ENCODE measurements at places on chromosomes 4 and X.

DNA sequence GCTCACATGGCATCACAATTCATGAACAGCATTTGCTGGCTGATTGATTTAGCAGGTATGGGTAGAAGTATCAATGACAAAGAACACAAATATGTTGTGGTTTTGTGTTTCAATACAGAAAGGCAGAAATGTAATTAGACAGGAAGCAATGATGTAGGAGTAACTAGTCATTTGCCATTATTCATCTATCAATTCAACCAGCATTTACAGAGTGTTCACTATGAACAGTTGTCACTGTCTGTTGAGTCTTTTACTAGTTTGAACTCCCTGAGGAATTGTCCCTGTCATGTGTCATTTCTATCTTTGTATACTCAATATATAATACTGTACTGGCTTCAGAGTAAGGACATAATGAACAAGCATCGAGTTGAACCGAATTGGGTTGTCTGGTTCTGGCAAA, 51.5 kb upstream of the ARHGAP24 start:
- H3K27me3 ChIP-seq = no peaks in the 10 kb centered on the region
- H3K4me1 ChIP-seq = no peaks in the 10 kb centered on the region
- DNase-seq = no peak

DNA sequence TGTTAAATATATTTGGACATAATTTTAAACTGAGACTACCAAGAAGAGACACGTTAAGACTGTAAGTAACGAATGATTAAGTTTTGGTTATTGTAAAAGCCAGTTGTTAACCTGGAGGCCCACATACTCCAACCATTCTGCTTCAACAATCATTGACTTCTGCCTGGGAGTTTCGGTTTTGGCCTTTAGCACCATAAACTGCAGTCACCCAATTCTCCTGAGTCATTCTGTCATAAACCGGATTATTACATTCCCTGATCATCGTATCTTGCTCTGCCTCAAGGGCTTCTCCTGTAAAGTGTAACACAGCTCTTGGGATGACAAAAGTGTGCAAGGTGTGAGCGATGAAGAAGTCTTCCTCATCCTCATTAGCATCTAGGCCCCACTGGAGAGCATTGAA, 46.9 kb upstream of the PABPC1L2A start:
- H3K4me3 ChIP-seq = no peak overlapping the region
- no peak overlapping the region for H3K27ac ChIP-seq
- H3K4me1 ChIP-seq = no peaks in the 10 kb centered on the region
- peaks cover 2% of the 10 kb centered on the region for H3K27me3 ChIP-seq
- H3K36me3 ChIP-seq = no peaks in the 10 kb centered on the region

- peaks cover 29% of the 10 kb centered on the region for H3K27me3 ChIP-seq
- no peak overlapping the region for H3K27ac ChIP-seq
- no peak for DNase-seq
- no peaks in the 10 kb centered on the region for H3K36me3 ChIP-seq
- H3K4me1 ChIP-seq = no peaks in the 10 kb centered on the region
- no peak overlapping the region for H3K4me3 ChIP-seq
Measured at GRCh38 chr4:154467886-154468285, 23.7 kb downstream of the DCHS2 start.

GRCh38 chrX:110173192-110174175, 144.4 kb downstream of the AMMECR1 start:
- peaks cover 9% of the 10 kb centered on the region for H3K36me3 ChIP-seq
- no peak for DNase-seq
- no peak overlapping the region for H3K4me3 ChIP-seq
- H3K4me1 ChIP-seq = peaks cover 2% of the 10 kb centered on the region

GRCh38 chr4:14812101-14812500, 190.2 kb upstream of the CPEB2 start:
- DNase-seq = no peak
- no peaks in the 10 kb centered on the region for H3K36me3 ChIP-seq
- H3K27me3 ChIP-seq = peaks cover 4% of the 10 kb centered on the region
- H3K27ac ChIP-seq = no peak overlapping the region

DNA sequence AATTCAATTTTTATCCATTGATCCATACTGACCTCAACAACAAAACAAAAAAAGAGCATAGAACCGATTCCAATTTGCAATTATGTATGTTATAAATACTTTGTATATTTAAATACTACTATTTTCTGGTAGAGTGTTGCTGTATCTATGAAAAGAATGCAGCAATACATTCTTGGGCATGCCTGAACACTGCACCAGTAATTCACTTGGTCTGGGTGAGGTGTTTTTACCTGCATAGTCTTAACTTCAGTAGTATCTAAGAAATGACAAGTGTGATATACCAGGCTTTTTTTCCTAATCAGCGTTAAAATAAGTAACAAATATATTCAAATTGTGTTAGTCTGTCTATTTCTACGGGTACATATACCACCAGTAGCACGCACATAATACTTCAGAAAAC, 120.2 kb downstream of the KLHL13 start:
- H3K4me3 ChIP-seq = no peak overlapping the region
- H3K4me1 ChIP-seq = no peaks in the 10 kb centered on the region
- H3K36me3 ChIP-seq = no peaks in the 10 kb centered on the region

- no peak overlapping the region for H3K27ac ChIP-seq
- no peaks in the 10 kb centered on the region for H3K4me1 ChIP-seq
- DNase-seq = no peak
Measured at GRCh38 chr4:142509881-142510280, 336.2 kb downstream of the INPP4B start.

GRCh38 chr4:40363382-40363920, 28.3 kb downstream of the CHRNA9 start:
- no peaks in the 10 kb centered on the region for H3K36me3 ChIP-seq
- H3K4me1 ChIP-seq = peaks cover 1% of the 10 kb centered on the region
- no peak for DNase-seq
- peaks cover 5% of the 10 kb centered on the region for H3K27me3 ChIP-seq

DNA sequence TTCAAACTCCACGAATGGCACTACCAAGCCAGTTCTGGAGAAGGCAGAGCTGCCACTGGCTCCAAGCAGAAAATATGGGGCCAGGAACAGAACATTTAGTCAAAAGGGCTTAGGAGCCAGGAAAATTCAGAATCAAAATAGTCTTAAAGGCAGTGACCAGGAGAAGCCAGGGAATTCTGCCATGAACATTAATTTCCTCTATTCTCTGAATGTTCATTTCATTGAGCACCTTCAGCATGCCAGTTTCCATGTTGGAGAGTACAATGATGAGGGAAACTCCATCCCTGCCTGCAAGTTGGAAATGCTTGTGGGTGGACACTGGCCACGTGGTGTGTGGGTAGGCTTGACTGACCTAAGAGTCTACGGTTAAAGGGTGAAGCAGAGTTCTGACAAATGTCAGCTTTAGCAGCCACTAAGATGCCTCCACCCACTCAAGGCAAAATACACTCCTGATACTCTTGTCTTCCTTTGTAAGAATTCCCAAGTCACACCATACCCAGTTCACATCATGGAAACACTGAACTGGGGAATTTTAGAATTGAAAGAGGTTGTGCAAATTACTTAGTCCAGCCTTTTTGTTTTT, 190.1 kb upstream of the C1QTNF7 start:
- H3K4me1 ChIP-seq = peaks cover 20% of the 10 kb centered on the region
- no peaks in the 10 kb centered on the region for H3K27me3 ChIP-seq
- no peak overlapping the region for H3K4me3 ChIP-seq
- no peak overlapping the region for H3K27ac ChIP-seq

DNA sequence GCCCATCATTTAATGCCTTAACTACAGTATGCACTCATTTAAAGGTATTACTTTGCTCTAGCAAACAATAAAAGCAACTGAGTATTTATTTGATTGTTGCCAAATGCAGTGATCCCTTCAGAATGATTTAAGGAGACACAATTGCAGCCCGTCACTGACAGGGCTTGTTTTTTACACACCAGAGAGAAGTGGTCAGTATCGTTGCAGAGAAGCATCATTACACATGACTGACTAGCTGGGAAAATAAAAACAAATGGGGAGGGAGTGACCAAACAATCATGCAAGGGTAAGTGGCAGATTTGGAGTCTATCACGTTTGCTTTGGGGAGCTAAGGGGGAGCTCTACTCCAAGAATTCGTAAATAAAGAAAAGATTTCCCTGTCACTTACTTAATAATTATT, 1685.3 kb upstream of the TENM3 start:
- no peaks in the 10 kb centered on the region for H3K27me3 ChIP-seq
- DNase-seq = no peak
- peaks cover 2% of the 10 kb centered on the region for H3K4me1 ChIP-seq
- H3K4me3 ChIP-seq = no peak overlapping the region
- H3K27ac ChIP-seq = no peak overlapping the region

- no peak overlapping the region for H3K4me3 ChIP-seq
- no peaks in the 10 kb centered on the region for H3K4me1 ChIP-seq
- no peaks in the 10 kb centered on the region for H3K36me3 ChIP-seq
- no peak overlapping the region for H3K27ac ChIP-seq
- H3K27me3 ChIP-seq = no peaks in the 10 kb centered on the region
Measured at GRCh38 chr4:80812145-80812544, 218.4 kb upstream of the BMP3 start.

DNA sequence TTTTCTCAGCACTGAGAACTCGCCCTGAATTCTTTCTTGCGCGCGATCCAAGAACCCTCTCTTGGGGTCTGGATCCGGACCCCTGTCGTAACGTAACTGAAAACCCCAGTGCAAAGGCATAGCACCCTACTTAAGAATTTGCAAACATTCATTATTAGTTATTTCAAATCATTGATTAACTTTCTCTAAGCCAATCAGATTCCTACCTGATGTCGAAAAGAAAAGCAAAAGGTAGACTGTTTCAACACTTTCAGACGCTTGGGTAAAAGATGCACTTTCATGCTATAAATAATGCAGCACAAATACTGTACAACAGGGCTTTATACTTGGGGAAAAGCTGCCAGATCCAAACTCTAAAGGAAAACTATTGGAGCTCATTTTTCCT, 817 bp upstream of the WDR19 start:
- no peak overlapping the region for H3K27ac ChIP-seq
- DNase-seq = no peak
- H3K4me3 ChIP-seq = no peak overlapping the region

DNA sequence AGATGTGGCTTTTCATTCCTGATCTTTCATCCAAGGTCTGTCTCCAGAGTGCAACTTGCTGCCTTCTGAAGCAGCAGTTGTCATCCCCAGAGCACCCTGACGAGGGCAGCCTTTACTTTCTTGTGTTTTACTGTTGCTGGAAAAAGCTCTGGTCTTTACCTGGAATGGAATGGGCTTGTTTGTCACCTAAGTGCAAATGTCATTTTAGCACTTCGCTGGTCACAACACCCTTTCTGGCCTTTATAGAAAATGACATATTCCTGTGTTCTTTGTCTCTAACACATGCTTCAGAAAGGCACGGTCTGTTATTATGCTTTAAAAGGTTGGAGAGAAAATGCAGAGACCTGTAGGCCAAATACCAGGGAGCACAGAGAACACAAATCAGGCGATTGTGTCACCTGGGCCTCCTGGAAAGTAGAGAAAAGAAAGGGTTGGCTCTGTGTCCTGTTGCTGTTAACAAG, 332.7 kb upstream of the IGFBP7 start:
- H3K4me1 ChIP-seq = no peaks in the 10 kb centered on the region
- H3K27me3 ChIP-seq = no peaks in the 10 kb centered on the region
- H3K27ac ChIP-seq = no peak overlapping the region
- no peak for DNase-seq
- H3K4me3 ChIP-seq = no peak overlapping the region
- no peaks in the 10 kb centered on the region for H3K36me3 ChIP-seq

DNA sequence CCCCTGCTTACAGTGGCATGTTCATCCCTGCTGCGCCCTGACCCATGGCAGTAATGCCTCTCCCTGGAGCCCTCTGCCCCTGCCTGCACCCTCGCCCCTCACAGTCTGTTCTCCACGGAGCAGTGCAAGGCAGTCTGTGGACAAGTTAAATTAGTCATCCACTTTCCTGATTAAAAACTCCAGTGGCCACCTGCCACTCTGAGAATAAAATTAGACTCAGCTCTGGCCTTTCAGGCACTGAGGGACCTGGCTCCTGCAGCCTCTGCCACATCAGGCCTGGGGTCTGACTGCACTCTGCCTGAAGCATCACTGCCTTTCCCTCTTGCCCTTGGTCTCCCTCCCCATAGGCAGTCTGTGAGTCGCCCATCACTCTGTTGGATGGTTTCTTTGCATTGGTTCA, 53.6 kb downstream of the GRK4 start:
- H3K36me3 ChIP-seq = no peaks in the 10 kb centered on the region
- DNase-seq = no peak
- no peaks in the 10 kb centered on the region for H3K4me1 ChIP-seq
- H3K27me3 ChIP-seq = peaks cover 4% of the 10 kb centered on the region
- no peak overlapping the region for H3K27ac ChIP-seq
- no peak overlapping the region for H3K4me3 ChIP-seq

GRCh38 chrX:134236626-134237614, at the start of gene CCDC160:
CCDC160 (plus strand) TSS chrX:134237182; CDS start chrX:134244801, 7,619 bp downstream.
- peaks cover 4% of the 10 kb centered on the region for H3K4me1 ChIP-seq
- no peaks in the 10 kb centered on the region for H3K36me3 ChIP-seq
- H3K4me3 ChIP-seq = peak within 1 kb of the TSS; percentile 47
- DNase-seq = peak; percentile 40
- no peak within 1 kb of the TSS for H3K27ac ChIP-seq

DNA sequence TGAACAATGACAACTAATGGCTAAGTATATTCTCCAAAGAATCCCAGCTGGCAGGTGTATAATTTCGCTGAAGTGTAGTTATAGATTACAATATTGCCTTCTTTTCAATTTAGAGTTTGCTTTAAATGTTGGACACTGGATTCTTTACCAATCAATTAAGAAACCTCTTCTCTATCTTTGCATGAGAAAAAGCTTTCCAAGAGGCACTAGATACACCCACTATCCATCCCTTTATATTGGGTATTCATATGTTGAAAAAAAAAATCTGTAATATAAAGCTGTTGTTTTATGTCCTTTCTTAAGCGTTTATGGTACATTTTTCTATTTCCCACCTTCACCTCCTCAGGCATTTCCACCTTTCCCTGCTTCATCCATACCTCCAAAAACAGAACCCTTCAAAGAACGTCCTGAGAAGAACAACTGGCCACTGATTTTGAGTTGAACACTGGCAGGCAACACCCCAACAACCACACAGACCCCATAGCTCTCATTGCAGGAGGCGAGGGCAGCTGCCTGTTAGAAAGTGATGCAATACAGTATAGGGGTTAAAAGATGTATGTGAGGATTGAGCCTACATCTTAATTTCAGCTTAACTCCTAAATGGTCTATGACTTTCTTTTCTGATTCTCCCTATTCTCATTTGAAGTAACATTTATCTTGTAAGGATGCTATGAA, 11.8 kb downstream of the ADH6 start:
- no peaks in the 10 kb centered on the region for H3K4me1 ChIP-seq
- no peaks in the 10 kb centered on the region for H3K27me3 ChIP-seq
- H3K36me3 ChIP-seq = no peaks in the 10 kb centered on the region

GRCh38 chrX:148628621-148629020, 128.2 kb downstream of the AFF2 start:
- H3K4me3 ChIP-seq = no peak overlapping the region
- H3K36me3 ChIP-seq = no peaks in the 10 kb centered on the region
- DNase-seq = no peak
- no peaks in the 10 kb centered on the region for H3K4me1 ChIP-seq
- no peak overlapping the region for H3K27ac ChIP-seq
- H3K27me3 ChIP-seq = no peaks in the 10 kb centered on the region

DNA sequence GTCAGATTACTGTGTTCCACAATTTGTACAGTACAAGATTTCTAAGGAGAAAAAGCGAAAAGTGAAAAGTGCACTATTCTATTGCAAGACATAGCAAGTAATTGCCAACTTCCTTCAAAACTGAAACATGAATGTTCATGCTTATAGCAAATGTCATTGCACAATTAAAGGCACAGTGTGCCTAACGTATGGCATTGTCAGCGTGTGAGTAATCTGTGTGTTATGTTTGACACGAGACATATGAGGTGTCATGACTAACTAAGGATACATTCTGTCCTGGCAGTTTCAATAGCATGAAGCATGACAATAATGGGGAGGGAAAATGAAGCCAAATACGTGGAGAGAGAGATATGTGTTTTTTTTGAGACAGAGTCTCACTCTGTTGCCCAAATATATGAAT, 33.6 kb upstream of the TBC1D9 start:
- no peaks in the 10 kb centered on the region for H3K36me3 ChIP-seq
- H3K27me3 ChIP-seq = peaks cover under 1% of the 10 kb centered on the region
- no peak overlapping the region for H3K27ac ChIP-seq
- H3K4me3 ChIP-seq = no peak overlapping the region

All from activated naive CD8-positive, alpha-beta T cell treated with anti-CD3 and anti-CD28 coated beads, Interleukin-2, amount 10 ng/mL, durations not matched to agents 7 days and 5 days (primary cell).